ENCODE measurements at places on chromosomes 4 and X.
A peak's percentile ranks its signal among the peaks of the same experiment; 100 is the strongest.

GRCh38 chrX:1025413-1025812, 187.0 kb downstream of the CRLF2 start:
- DNase-seq, result no peak

GRCh38 chr4:159608436-159608835, 505.6 kb downstream of the RAPGEF2 start:
- no peak for DNase-seq

GRCh38 chr4:5004496-5004895, 14.8 kb downstream of the CYTL1 start:
- no peak for DNase-seq

- peak; percentile 19 for DNase-seq
Observed at GRCh38 chr4:48780865-48781214, 761 bp upstream of the FRYL start.

GRCh38 chr4:6180841-6181631, 19.3 kb downstream of the JAKMIP1 start:
- no peak for DNase-seq

DNA sequence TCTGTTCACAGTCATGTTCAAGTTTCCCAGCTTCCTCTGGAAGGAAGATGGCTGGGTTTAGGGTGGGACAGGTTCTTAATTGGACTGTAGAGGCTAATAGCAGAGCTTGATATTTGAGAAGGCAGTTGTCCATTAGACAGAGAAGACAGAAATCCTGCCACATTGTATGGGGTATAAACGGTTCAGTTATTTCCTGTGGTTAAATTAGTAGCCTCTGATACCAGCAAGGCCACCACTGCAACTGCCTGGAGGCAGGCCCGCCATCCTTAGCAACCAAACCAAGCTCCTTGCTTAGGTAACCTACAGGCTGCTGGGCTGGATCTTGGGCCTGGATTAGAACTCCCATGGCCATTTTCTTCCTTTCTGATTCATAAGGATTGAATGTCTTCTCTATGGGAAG, 1367.0 kb downstream of the PCDH7 start:
- no peak for DNase-seq

GRCh38 chrX:96464880-96465558, 219.6 kb upstream of the DIAPH2 start:
- no peak for DNase-seq

- no peak for DNase-seq
Observed at GRCh38 chr4:146450524-146450923, 71.2 kb downstream of the SLC10A7 start.

DNA sequence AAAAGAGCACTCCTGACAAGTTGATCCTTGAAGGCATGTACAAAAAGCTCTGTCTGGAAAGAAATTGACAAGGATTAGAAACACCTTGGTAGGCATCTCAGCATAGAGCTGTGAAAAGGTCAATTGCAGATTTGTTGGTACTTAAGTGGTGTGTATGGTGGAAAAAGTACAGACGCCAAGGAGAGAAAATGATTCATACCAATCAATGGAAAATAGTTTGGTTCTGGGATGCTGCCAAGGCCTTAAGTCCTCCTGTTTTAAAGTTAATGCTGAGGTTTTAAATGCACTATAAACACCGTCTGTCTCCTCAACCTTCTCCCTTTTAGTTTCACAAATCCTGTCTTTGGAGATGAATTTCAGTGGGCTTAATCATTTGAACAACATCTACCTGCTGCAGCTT, 524.1 kb downstream of the IL15 start:
- DNase-seq, result no peak

- no peak for DNase-seq
Observed at GRCh38 chr4:66071911-66072310, 401.6 kb upstream of the EPHA5 start.

DNA sequence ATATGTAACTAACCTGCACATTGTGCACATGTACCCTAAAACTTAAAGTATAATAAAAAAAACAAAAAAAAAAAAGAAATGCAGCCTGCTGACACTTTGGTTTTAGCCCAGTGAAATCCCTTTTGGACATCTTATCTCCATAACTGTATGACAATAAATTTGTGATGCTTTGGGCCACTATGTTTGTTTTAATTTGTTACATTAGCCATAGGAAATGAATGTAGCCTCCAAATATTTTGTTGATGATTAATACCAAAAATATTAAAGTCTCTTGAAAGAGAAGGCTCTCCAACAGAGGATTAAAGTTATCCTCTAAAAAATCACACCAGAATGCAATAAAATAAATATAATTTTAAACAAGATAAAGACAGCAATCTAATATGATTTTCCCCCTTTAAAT, 852.7 kb upstream of the SLIT2 start:
- DNase-seq, result no peak

DNA sequence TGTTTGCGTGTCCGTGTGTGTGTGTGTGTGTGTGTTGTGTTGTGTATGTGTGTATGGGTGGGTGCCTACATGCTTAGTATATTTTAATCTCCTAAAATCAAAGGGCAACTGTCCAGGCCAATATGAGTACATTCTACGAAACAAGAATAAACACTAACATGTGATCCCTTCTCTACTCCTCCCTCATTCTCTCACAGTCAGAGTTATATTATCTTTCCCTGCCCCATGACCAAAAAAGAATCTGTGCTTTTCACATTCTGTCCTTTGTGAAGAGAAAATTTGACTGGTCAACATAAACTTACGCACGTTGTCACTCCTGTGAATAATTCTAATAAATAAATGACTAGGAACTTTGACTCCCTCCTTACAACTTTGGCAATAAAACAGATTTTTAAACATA, 532.9 kb downstream of the DMD start:
- no peak for DNase-seq

DNA sequence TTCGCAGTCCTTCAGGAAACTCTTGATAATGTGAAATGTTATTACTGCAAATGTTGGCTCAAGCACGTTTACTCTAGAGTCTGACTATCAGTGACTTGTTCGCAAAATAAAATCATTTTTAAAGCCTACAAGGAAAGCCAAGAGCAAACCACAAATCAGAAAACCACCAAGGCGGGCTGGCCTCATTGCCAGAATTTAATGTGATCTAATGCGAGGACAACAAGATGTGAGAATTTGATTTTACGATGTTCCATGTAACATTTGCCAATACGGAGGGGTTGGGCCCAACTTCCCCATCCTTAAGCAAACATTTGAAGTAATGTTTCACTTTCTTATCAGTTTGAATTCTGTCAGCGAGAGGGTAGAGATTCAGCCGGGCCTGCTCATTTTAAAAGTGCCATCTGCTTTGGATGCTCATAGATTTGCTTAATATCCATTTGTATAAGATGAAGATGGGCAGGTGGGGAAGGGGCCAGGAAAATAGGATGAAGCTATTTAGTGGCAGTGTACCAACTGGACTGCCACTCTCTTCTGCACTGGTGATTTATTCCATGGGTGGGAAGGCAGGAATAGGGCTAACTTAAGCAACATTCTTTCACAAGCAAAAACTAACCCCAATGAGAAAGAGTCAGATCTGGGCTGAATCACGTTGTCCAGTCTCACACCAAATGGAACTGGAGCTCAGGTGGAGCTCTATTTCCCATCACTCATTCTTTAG, 225.3 kb downstream of the ANAPC10 start:
- no peak for DNase-seq

- no peak for DNase-seq
Observed at GRCh38 chr4:20288846-20289512, 37.3 kb downstream of the SLIT2 start.

DNA sequence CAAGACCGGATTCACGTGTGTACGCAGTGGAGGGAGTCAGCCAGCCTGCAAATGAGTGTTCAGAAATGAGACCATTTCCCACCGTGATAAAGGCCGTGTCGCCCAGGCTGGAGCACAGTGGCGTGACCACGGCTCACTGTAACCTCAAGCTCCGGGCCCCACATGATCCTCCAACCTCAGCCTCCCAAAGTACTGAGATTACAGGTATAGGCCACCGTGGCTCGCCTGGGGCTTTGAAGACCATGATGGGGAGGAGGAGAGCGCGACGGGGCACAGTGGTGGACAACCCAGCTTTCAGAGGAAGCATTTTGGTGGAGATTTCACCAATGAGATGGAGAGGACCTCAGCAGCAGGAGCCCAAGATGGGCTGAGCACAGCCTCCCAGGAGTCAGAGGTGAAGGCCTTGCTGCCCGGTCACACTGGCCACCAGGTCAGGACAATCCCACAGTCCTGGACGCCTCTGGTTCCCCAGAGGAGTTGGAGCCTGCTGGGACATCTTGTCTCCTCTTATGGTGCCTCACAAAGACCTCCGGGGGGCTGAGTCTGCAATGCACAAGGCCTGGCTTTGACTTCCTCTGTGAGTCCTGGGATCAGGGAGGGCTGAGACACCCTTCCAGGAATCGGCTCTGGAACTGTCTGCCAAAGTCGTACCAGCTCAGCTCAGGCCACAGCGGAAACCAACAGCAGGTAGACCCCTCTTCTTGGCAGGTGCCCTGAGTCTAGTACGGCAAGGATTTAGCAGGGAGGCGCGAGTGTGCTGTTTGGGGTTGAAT, 22.4 kb upstream of the MXD4 start:
- no peak for DNase-seq

DNA sequence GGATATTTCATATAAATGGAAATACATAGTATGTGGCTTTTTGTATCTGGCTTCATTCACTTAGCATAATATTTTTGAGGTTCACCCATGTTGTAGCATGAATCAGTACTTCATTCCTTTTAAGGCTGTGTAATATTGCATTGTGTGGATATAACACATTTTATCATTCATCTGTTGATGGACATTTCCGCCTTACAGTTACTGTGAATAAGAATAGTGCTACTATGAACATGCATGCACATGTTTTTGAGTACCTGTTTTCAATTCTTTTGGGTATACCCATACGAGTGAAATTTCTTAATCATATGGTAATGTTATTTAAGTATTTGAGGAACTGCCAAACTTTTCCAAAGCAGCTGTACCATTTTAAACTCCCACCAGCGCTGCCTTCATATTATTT, 539.6 kb upstream of the DIPK2B start:
- DNase-seq, result no peak

DNA sequence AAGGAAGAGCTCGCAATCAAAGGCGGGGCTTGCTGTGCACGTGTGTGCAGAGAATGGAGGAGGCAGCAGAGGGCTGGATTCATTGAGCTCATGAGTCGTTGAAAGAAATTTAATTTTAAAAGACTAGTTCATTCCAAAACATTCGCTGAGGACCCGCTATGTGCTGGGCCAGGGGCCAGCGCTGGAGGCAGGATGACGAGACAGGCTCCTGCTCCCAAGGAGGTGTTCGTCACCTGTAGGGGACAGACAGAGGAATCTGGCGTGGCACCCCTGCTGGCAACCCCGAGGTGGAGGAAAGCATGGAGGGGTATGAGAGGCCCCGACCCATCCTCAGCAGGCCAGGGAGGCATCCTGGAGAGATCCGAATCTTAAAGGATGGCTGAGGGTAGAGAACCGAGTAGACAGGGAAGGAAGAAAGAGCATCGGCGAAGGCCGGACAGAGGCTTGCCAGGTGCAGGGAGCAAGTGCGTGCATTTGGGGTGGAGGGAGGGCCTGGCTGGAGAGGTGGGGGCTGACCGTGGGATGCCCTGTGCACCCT, 96.4 kb downstream of the CPZ start:
- no peak for DNase-seq

DNA sequence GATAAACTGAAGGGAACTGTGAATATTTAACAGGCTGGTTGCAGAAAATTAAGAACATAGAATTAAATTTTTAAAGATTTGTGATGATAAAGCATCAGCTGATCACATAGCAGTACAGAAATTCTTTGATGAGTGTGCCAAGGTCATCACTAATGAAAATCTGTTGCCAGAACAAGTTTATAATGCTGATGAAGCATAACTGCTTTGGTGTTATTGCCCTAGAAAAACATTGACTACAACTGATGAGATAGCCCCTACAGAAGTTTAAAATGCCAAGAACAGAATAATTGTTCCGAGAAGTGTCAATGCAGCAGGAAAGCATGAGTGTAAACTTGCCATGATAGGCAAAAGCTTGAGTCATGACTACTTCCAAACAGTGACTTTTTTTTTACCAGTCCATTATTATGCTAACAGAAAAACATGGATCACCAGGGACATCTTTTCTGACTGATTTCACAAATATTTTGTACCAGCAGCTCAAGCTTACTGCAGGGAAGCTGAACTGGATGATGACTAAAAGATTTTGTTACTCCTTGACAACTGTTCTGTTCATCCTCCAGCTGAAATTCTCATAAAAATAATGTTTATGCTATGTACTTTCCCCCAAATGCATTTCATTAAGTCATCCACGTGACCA, 1136.6 kb downstream of the FAT4 start:
- no peak for DNase-seq

DNA sequence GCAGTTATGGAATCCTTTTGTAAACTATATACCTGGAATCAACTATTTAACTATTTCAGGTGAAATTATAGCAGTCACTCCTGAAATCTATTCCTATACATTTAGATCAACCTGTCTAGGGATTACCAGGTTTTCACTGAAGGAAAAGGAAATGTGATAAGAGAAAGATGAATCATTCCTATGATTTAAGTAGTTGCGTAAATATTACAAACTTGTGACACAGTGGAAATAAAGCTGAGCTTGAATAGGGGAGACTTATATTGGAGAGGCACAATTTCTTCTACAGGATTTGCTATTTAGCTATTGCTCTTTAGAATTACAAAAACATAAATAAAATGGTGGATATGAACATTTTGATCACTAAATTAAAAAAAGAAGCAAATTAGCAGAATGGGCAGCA, 284.1 kb upstream of the EPHA5 start:
- no peak for DNase-seq

DNA sequence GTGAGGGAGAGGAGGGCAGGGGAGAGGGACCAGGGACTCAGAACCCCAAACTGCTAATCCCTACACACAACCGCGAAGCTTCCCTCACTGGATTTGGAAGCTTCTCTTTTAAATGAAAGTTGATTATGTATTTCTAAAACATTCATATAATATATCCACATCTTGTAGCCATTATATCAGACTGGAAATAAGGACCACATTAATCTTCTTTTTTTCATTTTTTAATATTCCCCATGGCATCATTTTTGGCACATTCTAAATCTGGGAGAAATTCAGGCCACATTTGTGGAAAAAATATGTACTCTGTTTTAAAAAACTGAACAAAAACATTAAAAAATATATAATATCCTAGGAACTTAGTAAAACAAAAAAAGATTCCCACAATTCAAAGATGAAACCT, 97.8 kb downstream of the AFAP1 start:
- no peak for DNase-seq

DNA sequence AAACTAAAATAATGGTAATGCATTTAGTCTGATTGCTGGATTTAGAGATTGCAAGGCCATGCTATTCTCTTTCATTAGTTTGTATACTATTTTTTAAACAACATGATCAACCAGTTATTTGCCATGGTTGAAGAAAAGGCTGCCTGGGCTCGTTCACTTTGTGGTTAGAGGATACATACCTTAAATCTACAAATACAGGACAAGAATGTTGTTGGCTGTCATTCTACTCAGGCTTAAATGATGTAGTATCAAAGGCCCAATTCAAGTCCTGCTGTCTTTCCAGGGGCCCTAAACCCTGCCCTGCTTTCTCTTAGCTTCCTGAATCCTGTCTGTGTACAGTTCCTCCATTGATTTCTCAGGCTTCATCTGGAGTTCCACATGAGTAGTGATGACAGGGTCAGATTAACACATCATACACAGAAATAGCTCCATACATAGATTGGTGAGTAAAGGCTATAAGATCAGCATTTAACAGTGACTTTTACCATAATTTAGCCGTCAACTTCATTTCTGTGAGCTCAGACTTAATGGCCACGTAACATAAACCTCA, 114.9 kb upstream of the GPRIN3 start:
- DNase-seq, result no peak

Measured in stimulated activated CD8-positive, alpha-beta memory T cell treated with anti-CD3 and anti-CD28 coated beads, Interleukin-15, amount 100 ng/mL, for 4 hours (primary cell).